ENCODE measurements at places on chromosomes 1 and 21.

GRCh38 chr1:43774359-43774758 is 67.0 kb downstream of the ST3GAL3 start:
- DNase-seq, result no peak

DNA sequence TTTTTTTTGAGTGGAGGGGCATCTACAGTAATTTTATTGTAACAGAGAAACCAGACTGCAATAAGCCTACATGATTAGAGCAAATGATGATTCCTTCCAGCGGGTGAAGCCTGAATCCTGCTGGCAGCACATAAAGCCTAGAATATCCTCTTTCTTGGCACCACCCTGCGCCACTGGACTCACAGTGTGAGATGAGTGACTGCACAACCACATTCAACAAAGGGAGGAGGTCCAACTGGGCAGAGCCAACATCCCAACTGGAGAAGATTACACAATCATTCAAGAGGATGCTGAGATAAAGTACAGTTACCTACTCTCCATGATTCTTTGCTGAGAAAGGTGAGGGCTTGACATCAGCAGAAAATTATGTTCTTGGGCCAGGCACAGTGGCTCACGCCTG is 67.4 kb downstream of the TNFSF4 start:
- DNase-seq, result no peak

DNA sequence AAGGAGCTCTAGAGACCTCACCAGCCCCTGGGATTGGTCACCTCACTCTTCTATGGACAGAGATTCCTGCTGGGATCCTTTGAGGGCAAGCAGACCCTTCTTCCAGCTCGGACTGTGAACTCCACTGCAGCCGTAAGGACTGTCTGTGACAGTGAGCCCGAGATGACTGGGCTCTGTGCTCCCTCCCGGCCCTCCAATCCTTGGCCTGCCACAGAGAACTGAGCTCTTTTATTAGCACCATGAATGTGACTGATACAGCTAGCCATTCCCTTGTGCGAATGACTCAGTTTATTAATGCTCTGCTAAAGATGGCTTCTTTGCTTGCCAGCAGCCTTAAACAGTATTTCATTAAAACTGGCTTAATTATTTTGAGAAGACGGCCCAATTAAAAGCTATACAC is 194.6 kb upstream of the LMO4 start:
- no peak for DNase-seq

GRCh38 chr1:246142320-246142893 is 364.7 kb downstream of the SMYD3 start:
- DNase-seq, result peak; percentile 86

- peak; percentile 23 for DNase-seq
Observed at GRCh38 chr1:92291372-92291999, 7.3 kb downstream of the GLMN start.

GRCh38 chr1:160095382-160096105 is 2.9 kb downstream of the IGSF8 start:
- DNase-seq, result no peak

DNA sequence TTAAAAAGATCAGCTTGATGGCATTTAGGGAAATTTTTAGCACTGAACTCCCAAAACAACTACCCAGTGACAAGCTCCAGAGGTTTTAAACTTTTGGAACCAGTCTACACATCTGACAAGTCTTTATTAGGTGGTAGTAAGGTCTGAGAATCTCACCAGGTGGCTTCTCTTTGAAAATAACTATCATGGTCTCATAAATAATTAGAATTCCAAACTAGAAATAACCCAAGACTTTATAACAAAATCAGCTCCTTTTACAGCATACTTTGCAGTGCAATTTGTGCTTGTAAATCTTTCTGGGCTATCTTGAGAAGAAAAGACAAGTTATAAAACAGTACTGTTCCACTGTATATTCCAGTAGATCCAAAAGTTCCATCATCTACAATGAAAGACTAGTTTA is 108.7 kb downstream of the LTN1 start:
- no peak for DNase-seq

DNA sequence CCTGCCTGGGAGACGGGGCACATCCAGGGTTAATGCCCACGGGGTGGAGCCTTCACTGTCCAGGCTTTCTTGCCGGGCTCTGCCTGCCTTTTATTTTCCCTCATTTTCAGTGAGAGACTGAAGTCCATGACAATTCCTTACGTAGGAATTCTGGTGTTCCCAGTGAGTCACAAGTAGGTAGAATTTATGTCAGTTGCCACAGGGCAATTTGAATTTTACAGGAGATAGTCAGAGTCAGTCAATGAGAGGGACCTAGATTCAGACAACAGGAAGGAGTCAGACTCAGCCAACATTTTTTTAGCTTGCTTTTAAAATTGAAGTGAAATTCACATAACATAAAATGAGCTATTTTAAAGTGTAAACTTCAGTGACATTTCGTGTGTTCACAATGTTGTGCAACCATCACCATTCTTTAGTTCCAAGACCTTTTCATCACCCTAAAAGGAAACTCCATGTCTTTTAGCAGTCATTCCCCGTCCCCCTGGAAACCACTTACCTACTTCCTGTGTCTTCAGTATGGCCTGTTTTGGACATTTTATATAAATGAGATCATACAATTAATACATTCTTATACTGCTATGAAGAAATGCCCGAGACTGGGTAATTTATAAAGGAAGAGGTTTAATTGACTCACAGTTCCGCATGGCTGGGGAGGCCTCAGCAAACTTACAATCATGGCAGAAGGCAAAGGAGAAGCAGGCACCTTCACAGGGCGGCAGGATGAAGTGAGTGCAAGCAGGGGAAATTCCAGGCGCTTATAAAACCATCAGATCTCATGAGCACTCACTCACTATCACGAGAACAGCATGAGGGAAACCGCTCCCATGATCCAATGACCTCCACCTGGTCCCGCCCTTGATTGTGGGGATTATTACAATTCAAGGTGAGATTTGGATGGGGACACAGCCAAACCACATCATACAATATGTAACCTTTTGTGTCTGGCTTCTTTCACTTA is 14.6 kb downstream of the AJAP1 start:
- DNase-seq, result no peak

DNA sequence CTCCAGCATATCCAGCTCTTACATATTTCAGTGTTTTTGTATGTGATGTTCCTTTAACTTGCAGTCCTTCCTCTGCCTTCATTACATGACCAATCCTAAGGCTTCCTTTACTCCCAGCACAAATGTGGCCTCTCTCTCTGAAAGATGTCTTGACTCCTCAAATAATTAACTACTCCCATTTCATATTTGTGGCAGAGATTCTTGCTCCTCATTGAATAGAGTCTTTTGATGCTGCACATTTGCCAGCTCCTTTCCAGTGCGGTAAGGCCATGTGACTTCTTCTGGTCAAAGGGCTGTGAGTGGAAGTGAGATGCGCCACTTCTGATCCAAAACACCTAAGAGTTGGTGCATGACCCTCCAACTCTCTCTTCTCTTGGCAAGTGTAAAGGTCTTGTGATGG is 19.1 kb upstream of the LAMC1 start:
- DNase-seq, result no peak

All from COLO829 (cell line).